ENCODE measurements at places on chromosomes 7 and 10. TPM values are rescaled to one million over a fixed set of nuclear protein-coding genes. Genes with fewer than 3 reads are reported as not detected.

MRLN gene
- not detected for total RNA-seq

DNA sequence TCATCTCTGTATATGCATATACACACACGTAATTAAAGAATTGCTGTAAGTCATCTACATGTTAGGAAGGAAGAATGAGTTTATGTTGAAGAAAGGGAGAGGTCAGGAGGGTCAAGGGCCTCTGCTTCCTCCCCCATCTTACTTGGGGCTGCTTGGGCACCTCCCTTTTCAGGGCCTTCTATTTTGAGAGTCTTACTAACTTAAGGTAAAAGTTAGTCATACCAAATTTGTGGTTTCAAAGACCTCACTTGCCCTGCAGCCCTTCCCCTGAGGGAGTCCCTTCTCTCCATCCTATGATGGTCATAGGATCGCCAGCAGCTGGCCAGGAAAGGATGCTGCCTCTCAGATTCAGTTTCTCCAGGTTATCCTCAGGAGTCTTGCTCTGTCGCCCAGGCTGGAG is 2.6 kb downstream of the PLEKHS1 start:
- no peak overlapping the region for H3K4me3 ChIP-seq
- no peaks in the 10 kb centered on the region for H3K36me3 ChIP-seq
- H3K27ac ChIP-seq = no peak overlapping the region
- H3K27me3 ChIP-seq = peaks cover 9% of the 10 kb centered on the region

DNA sequence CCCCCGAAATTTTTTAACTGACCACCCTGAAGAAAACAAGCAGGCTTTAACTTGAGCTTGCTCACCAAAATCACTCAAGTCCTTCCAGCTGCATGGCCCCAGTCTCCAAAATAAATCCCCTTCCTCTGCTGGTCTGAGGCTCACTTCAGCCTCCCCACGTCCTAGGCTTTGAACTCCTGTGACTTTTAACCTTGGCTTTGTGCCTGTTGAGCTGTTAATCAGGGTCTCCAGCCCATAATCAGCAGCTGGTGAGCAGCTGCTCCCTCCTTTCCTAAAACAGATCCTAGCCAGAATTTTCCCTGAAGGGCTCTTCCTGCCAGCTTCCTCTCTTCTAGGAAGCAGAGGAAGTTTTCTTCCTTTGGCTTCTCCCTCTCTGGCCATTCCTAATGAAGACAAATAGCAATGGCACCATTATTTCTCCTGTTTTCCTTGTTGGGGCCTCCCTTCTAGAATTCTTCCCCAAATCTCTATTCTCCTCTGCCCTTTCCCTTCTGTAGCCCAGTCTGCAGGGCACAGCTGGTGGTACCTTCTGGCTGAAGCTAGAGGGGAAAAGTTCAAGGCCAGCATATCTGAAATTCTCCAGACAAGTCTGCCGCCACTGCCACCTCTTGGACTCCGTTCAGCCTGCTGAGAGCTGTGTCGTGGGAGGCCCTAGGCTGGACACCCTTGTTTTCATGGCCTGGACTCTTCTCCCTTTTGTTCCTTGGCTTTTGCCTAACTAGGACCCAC is 152.1 kb downstream of the NOC3L start:
- no peak for DNase-seq
- H3K27me3 ChIP-seq = peaks cover 22% of the 10 kb centered on the region
- H3K4me1 ChIP-seq = peaks cover 13% of the 10 kb centered on the region
- H3K4me3 ChIP-seq = no peak overlapping the region
- H3K36me3 ChIP-seq = no peaks in the 10 kb centered on the region

TMEM140 gene
- total RNA-seq = 1.8 TPM

BCCIP gene
- 76.5 TPM for total RNA-seq

DNA sequence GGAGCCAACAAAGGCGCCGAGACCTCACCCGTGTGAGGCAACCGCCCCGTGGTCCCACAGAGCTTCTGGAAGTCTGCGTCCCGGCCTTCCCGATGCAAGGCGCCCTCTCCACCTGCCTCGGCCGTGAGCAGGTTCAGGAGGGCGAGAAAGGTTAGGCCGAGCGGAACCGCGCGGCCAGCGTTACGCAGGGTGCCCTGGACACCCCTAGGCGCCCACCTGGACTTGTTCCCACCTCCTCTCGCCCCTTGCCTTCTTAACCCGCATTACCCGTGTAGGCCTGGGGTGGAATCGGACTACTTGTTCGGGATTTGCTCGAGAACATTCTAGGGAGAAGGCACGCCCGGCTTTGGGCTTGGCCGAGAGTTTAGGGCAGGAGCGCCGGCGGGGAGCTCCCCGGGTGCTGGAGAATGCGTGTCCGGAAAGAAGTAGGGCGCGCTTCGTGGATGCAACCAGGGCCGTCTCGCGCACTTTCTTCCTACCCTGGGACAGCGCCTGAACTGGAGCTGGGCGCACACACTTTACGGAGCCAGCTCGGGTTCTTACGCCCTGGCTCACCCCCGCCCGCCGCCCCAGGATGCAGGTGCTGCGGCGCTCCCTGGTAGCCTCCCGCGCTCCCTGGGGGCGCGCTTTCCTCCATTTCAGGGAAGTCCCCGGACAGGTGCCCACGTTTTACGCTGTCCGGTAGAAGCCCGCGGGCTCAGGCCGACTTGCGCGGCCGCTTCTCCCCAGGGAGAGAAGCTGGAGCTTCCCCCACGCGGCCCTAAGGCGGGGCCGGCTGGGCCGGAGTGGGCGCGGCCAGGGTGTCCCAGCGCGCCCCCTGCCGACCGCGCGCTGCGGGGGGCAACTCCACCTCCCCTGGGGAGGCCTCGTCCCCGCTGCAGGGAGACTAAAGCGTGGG is 74.5 kb downstream of the INSIG1 start:
- DNase-seq = no peak
- no peak overlapping the region for H3K27ac ChIP-seq
- peaks cover 4% of the 10 kb centered on the region for H3K36me3 ChIP-seq

DNA sequence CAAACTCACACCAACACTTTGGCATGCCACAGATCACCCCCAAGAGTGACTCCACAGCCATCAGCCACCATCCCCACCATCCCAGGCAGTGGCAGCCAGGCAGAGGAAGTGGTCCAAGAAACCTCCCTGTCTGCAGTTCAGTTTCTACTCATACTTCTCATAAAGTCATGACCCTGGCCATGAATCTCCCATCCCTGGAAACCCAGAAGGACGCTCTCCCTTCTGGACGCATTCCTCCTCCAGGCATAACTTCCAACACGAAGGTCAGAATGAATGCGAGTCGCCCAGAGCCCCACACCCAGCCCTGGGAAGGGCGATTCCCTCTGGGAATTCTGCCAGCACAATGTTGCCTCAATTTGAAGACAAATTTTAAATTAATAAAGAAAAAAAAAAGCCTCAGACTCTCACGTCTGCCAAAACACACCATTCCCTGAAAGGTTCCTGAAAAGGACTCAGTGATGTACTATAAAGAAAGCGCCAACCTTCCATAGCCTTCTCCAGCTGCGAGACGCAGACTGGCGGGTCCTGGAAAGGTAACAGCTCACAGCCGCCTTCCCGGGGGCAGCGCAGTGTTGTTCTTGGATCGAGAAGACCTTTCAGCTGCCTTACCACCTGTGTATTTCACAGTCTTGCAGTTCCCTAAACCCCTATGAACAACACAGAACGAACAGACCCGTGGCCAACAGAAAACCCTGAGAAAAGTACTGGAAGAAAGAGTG is 307.6 kb downstream of the FRMD4A start:
- H3K36me3 ChIP-seq = peaks cover 12% of the 10 kb centered on the region
- peaks cover 21% of the 10 kb centered on the region for H3K4me1 ChIP-seq
- no peaks in the 10 kb centered on the region for H3K27me3 ChIP-seq
- no peak overlapping the region for H3K4me3 ChIP-seq
- no peak for DNase-seq

DNA sequence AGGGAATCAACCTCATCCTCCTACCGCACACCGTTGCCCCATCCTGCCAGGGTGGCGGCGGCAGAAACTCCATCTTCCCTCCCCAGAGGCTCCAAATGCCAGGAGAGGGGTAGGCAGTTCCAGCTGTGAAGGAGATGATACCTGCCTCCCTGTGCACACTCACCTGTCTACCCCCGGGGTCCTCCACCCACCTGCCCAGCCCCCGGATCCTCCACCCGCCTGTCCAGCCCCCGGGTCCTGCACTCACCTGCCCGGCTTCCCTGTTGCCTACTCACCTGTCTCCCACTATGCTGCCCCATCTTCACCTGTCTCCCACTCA is 13.4 kb upstream of the DNAAF5 start:
- H3K27ac ChIP-seq = no peak overlapping the region
- H3K4me3 ChIP-seq = no peak overlapping the region
- no peak for DNase-seq
- H3K36me3 ChIP-seq = peaks cover 4% of the 10 kb centered on the region

- H3K27me3 ChIP-seq = no peaks in the 10 kb centered on the region
- no peaks in the 10 kb centered on the region for H3K36me3 ChIP-seq
- DNase-seq = no peak
Observed at GRCh38 chr7:30330134-30331111, 46.0 kb downstream of the ZNRF2 start.

GRCh38 chr7:50782375-50783208 is at the start of gene GRB10:
TSS of gene GRB10 (minus strand) at chr7:50782896. CDS start at chr7:50732322, 50,574 bp downstream.
- 0 out of 2 replicates have a peak, but pooled peaks cover 10% of the 10 kb centered on the region for H3K4me1 ChIP-seq
- peak within 1 kb of the TSS; percentile 81 for H3K4me3 ChIP-seq
- H3K36me3 ChIP-seq = peaks cover 5% of the 10 kb centered on the region
- H3K27ac ChIP-seq = no peak within 1 kb of the TSS
- DNase-seq = no peak
- H3K27me3 ChIP-seq = peaks cover 2% of the 10 kb centered on the region

- no peak for DNase-seq
- no peaks in the 10 kb centered on the region for H3K4me1 ChIP-seq
- H3K27me3 ChIP-seq = peaks cover 11% of the 10 kb centered on the region
- H3K36me3 ChIP-seq = no peaks in the 10 kb centered on the region
Observed at GRCh38 chr7:1317646-1318045, 85.0 kb downstream of the UNCX start.

GRCh38 chr7:155531681-155532080 is 14.7 kb downstream of the CNPY1 start:
- no peak overlapping the region for H3K27ac ChIP-seq
- no peaks in the 10 kb centered on the region for H3K36me3 ChIP-seq
- no peak for DNase-seq
- H3K4me3 ChIP-seq = no peak overlapping the region
- H3K27me3 ChIP-seq = peaks cover 56% of the 10 kb centered on the region

POM121 gene
- total RNA-seq = 40.8 TPM

MRC1 gene
- not detected for total RNA-seq

DNA sequence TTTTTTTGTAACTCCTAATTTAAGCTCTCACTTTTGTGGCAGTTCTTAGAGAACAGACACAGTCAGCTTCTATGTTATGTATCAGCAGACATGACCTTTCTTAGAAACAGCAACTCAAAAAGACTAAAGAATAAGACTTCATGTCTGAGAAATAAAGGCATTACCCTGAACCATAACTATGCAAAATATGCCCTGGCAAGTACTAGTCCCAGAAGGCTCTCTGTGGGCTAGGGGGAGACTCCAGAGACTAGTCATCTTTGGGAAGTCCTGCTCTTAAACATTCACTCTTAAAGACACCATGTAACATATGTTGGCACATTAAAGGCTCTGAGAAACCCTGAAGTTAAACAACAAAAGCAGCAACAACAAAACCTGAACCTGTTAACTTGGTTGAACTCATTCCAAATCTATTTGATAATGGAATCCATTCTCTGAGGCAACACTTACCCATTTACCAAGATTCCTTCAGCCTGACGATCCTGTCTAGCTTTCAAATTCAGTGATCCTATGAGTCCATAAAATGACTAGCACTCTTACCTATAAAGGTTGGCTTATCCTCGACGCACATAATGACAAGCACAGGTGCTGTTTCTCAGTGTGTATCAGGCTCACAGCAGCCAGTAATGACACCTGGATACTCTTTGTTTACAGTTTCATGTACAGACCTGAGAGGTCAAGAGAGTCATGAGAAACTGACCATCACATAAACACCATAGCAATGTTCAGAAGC is 62.3 kb downstream of the OSBPL3 start:
- peaks cover 96% of the 10 kb centered on the region for H3K4me1 ChIP-seq
- peak overlapping the region; percentile 61 for H3K27ac ChIP-seq
- peak; percentile 78 for DNase-seq
- peak overlapping the region; percentile 6 for H3K4me3 ChIP-seq
- peaks cover 17% of the 10 kb centered on the region for H3K36me3 ChIP-seq

HOXA11 gene
- total RNA-seq = 37.2 TPM

GRCh38 chr7:96624954-96625353 is 84.7 kb downstream of the SEM1 start:
- H3K27ac ChIP-seq = no peak overlapping the region
- DNase-seq = no peak
- peaks cover 2% of the 10 kb centered on the region for H3K27me3 ChIP-seq
- no peaks in the 10 kb centered on the region for H3K4me1 ChIP-seq

GRCh38 chr10:26385443-26385842 is 52.7 kb upstream of the APBB1IP start:
- no peaks in the 10 kb centered on the region for H3K36me3 ChIP-seq
- peaks cover 2% of the 10 kb centered on the region for H3K27me3 ChIP-seq
- H3K4me1 ChIP-seq = peaks cover 6% of the 10 kb centered on the region
- DNase-seq = no peak
- no peak overlapping the region for H3K4me3 ChIP-seq

ORAI2 gene
- total RNA-seq = 53.1 TPM

GRCh38 chr10:5810225-5810624 is 3.0 kb downstream of the GDI2 start:
- DNase-seq = no peak
- no peaks in the 10 kb centered on the region for H3K27me3 ChIP-seq
- peak overlapping the region; percentile 92 for H3K4me3 ChIP-seq
- peaks cover 30% of the 10 kb centered on the region for H3K36me3 ChIP-seq
- peak overlapping the region; percentile 69 for H3K27ac ChIP-seq
- peaks cover 54% of the 10 kb centered on the region for H3K4me1 ChIP-seq

DNA sequence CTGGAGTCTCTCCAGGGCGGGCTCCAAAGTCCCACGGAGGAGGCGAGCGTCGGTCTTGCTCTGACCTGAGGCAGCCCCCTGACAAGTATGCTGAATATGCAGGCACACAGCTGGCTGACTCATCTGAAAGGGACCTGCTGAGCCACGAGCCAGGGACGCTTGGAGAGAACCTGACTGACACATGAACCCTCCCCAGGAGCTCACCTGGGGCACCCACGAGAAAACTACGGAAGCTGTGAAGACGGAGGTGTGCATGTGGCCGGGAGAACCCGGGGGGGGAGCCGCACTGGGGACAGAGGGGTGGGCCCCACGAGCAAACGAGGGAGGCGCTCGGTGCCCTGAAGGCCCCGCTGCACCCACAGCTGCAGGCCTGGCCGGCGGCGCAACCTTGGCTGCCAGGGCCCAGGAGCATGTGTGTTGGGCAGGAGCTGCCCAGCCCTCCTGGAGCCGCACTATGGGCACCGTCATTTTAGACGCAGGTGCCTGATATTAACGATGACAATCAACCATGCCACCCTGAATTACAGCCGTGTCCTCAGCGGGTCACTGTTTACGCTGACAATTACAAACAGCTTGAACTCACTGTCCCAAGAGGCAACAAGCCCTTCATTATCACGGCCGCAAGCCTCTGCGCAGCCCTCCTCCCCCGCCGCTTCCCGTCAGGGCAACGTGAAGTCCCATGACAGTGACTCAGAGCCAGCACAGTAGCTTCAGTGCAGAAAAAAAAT is 64.7 kb downstream of the DIP2C start:
- no peak for DNase-seq
- peak overlapping the region; percentile 87 for H3K27ac ChIP-seq
- H3K4me1 ChIP-seq = peaks cover 36% of the 10 kb centered on the region
- peaks cover 17% of the 10 kb centered on the region for H3K36me3 ChIP-seq
